CD8-positive, alpha-beta memory T cell (primary cell): ENCODE measurements at places on chromosomes 5 and 9. TPM values are rescaled to one million over a fixed set of nuclear protein-coding genes. Genes with fewer than 3 reads are reported as not detected.

DNA sequence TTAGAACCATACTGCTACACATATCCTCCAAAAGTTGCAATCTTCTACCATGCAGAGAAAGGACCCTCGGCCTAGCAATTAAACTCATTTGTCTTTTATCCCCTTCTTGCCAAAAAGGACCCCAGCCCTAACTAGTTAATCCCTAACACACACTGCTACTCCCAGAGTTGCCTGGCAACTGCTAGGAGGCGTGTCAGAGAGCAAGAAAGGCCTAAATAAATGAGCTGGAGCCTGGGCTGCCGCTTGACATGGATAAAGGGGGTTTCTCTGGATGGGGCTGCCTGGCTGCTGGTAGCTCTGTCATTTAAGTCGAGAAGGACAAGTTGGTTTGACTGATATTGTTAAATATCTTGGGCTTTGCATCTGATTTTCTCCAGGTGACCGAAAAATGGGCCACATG lies 194.8 kb downstream of the CRB2 start:
- no peak overlapping the region for H3K27ac ChIP-seq
- DNase-seq = no peak
- H3K4me3 ChIP-seq = no peak overlapping the region
- no peaks in the 10 kb centered on the region for H3K4me1 ChIP-seq
- H3K36me3 ChIP-seq = no peaks in the 10 kb centered on the region
- H3K27me3 ChIP-seq = no peaks in the 10 kb centered on the region

- H3K4me1 ChIP-seq = no peaks in the 10 kb centered on the region
- H3K4me3 ChIP-seq = no peak overlapping the region
- no peaks in the 10 kb centered on the region for H3K27me3 ChIP-seq
These were observed 277.3 kb downstream of the GLIS3 start for GRCh38 chr9:4022435-4023067.

DNA sequence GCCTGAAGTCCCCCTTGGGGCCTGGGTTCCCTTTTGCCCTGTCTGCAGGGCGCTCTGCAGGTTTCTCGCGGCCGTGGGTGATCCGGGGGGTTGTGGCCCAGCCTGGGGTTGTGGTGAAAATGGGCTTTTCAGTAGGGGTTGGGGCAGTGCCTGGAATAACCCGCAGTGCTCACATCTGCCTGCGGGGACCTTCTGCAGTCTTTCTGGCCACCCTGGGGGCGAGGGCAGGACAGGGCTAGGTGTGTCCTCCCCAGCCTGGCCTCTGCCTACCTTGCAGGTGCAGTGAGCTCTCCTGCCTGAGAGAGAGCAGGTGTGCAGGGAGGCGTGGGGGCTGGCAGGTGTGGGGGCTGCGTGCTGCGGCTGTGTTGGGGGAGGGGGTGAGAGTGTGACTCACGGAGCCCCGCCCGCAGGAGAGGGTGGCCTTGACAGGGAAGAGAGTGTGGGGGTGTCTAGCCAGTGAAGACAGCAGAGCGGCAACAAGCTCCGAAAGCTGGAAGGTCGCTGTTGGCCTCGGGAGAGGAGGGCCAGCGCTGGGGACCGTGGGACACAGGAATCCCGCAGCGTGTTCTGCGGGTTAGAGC lies 131.4 kb downstream of the MRPL36 start:
- no peak overlapping the region for H3K4me3 ChIP-seq
- H3K36me3 ChIP-seq = no peaks in the 10 kb centered on the region
- H3K4me1 ChIP-seq = peaks cover 5% of the 10 kb centered on the region
- peaks cover 32% of the 10 kb centered on the region for H3K27me3 ChIP-seq

The MCC gene
- 5.4 TPM for total RNA-seq

GRCh38 chr5:143154510-143155370 lies 248.7 kb downstream of the NR3C1 start:
- no peaks in the 10 kb centered on the region for H3K36me3 ChIP-seq
- no peaks in the 10 kb centered on the region for H3K4me1 ChIP-seq
- no peaks in the 10 kb centered on the region for H3K27me3 ChIP-seq
- H3K4me3 ChIP-seq = no peak overlapping the region

The PCDHGA11 gene
- 0.13 TPM for total RNA-seq

The FOXD4L3 gene
- not detected for total RNA-seq

DNA sequence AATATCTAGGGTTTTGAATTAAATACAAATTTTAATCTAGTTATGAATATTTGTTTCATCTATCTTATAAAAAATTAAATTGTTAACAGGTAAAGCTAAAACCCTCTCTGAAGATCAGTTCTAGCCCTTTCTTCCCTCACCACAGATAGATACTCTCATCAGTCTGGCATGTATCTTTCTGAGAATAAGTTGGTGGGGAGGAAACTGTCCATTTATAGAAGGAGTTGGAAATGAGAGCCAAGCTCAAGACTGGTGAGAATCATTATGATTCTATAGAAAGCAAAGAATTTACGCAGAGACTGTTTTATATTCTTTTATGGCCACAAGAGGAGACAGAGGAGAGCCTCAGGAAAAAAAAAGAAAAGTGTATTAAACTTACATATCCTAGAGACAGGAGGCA lies 59.0 kb downstream of the STARD4 start:
- no peak overlapping the region for H3K27ac ChIP-seq
- DNase-seq = no peak
- H3K27me3 ChIP-seq = no peaks in the 10 kb centered on the region
- H3K36me3 ChIP-seq = peaks cover 12% of the 10 kb centered on the region
- no peak overlapping the region for H3K4me3 ChIP-seq
- no peaks in the 10 kb centered on the region for H3K4me1 ChIP-seq

- no peak overlapping the region for H3K4me3 ChIP-seq
- H3K4me1 ChIP-seq = no peaks in the 10 kb centered on the region
- no peaks in the 10 kb centered on the region for H3K36me3 ChIP-seq
- H3K27ac ChIP-seq = no peak overlapping the region
These were observed 32.0 kb downstream of the DAPK1 start for GRCh38 chr9:87529671-87530070.

DNA sequence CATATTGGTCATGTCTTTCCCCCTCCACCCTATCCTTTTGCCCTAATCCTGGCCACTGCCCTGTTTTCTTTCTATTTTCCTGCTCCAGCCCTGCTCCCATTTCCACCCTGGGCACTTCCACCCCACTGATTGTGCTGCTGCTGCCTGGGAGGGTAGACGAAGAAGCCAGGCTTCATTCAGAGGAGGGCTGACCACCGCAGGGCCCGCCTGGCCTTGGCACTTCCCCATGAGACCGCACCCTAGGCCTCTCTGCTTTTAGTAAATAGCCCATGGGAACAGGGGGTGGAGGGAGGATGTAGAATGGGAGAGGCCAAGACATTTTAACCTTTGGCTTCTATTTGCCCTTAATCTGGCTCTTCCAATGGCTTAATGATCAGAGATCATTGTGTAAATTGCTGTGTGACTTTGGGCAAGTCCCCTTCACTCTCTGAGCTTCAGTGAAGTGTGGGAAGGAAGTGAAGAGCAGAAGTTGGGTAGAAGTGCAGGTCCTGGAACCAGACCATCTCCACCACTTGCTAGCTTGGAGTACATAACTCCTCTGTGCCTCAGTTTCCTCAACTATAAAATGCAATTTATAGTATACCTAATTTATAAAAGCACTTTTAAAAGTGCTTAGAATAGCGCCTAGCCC lies 13.6 kb upstream of the GPX3 start:
- H3K36me3 ChIP-seq = no peaks in the 10 kb centered on the region
- H3K27ac ChIP-seq = no peak overlapping the region
- no peaks in the 10 kb centered on the region for H3K27me3 ChIP-seq
- no peak overlapping the region for H3K4me3 ChIP-seq
- DNase-seq = no peak
- no peaks in the 10 kb centered on the region for H3K4me1 ChIP-seq

The RASEF gene
- not detected for total RNA-seq

The ARHGEF39 gene
- 10.7 TPM for total RNA-seq

GRCh38 chr5:163938595-163938994 lies 433.2 kb downstream of the MAT2B start:
- no peak overlapping the region for H3K4me3 ChIP-seq
- H3K4me1 ChIP-seq = no peaks in the 10 kb centered on the region
- no peak overlapping the region for H3K27ac ChIP-seq
- no peak for DNase-seq
- no peaks in the 10 kb centered on the region for H3K36me3 ChIP-seq
- H3K27me3 ChIP-seq = no peaks in the 10 kb centered on the region

The ARHGAP26 gene
- 19.7 TPM for total RNA-seq
